ENCODE measurements at places on chromosomes 4 and X.

GRCh38 chrX:119638725-119639471 lies 32.7 kb upstream of the NKRF start:
- no peaks in the 10 kb centered on the region for H3K4me1 ChIP-seq
- no peak for DNase-seq
- H3K27me3 ChIP-seq: no peaks in the 10 kb centered on the region

- no peak overlapping the region for H3K27ac ChIP-seq
- DNase-seq: no peak
- H3K4me3 ChIP-seq: no peak overlapping the region
- no peaks in the 10 kb centered on the region for H3K27me3 ChIP-seq
These were observed 67.9 kb downstream of the KLHL8 start for GRCh38 chr4:87152310-87153041.

GRCh38 chr4:85910985-85911384 lies 436.0 kb downstream of the ARHGAP24 start:
- H3K4me3 ChIP-seq: no peak overlapping the region
- H3K4me1 ChIP-seq: peaks cover 3% of the 10 kb centered on the region
- no peak overlapping the region for H3K27ac ChIP-seq
- peaks cover 3% of the 10 kb centered on the region for H3K36me3 ChIP-seq

DNA sequence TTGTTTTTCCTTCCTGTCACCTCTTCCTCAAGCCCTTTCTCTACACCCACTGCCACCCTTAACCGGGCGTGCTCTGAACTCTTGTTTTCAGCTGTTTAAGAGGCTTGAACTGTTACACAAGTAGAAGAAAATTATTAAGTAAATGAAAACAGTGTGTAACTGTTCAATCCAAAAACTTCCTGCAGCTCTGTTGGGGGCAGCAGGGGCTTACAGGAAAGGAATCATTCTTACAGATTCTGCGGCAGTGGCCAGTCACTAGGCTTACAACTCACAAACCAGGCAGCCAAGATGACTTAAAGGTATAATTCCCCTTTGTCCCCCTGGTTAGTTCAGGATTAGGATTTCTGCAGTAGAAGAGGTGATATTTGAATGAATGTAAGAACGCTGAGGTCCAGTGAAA lies 70.2 kb upstream of the ETNPPL start:
- H3K27ac ChIP-seq: no peak overlapping the region
- no peak overlapping the region for H3K4me3 ChIP-seq
- H3K36me3 ChIP-seq: no peaks in the 10 kb centered on the region
- no peak for DNase-seq
- H3K4me1 ChIP-seq: peaks cover 19% of the 10 kb centered on the region

GRCh38 chr4:172631832-172632231 lies 536.8 kb upstream of the GALNT7 start:
- no peak overlapping the region for H3K27ac ChIP-seq
- H3K36me3 ChIP-seq: no peaks in the 10 kb centered on the region
- H3K27me3 ChIP-seq: peaks cover 3% of the 10 kb centered on the region
- no peaks in the 10 kb centered on the region for H3K4me1 ChIP-seq

All from osteocyte (in vitro differentiated cells).